Thyroid gland (tissue), 4 donors: ENCODE measurements at places on chromosomes 12 and 14.

DNA sequence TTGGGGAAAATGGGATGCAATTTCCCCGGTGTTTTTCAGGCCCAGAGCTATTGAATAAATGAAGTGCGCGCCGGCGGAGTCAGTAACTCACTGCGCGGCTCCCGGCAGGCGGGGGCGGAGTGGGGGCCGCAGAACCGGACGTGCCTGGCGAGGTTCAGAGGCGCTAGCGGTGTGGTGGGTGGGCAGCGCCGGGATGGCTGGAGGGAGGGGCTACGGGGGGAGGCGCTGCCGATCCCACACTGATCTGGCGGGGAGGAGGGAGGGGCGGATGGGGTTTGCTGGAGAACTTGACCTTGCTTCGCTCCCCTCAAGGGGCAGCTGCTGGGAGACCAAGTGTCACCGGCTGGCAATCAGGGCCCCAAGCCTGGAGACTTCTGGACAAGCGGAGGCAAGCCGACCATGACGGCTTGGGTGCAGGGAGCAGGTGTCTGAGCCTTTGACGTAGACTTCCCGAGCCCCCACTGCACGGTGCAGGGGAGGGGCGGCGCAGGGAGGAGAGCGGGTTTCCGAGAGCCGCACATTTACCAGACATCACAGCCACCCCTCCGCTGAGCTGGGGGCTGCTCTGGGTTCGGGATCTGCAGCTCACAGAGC, 174.1 kb upstream of the RTL1 start:
- DNase-seq, result peak; percentile 12

DNA sequence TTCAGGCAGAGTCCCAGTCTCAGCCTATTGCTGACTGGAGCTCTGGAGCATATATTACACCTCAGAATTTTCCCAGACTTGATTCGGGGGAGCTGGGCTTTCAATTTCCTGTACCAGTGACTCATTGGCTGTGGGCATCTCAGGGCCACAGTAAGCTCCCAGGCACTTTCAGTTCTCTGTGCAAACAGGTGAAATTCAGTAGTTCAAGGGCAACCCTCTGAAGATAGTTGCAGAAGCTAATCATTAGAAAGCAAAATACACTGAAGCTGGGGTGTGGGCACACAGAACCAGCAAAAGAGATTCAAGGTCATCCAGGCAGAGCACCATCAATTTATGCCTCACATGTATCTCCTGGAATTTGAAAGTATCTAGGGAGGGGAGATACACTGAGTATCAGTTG, 8.1 kb upstream of the NIN start:
- DNase-seq, result no peak

DNA sequence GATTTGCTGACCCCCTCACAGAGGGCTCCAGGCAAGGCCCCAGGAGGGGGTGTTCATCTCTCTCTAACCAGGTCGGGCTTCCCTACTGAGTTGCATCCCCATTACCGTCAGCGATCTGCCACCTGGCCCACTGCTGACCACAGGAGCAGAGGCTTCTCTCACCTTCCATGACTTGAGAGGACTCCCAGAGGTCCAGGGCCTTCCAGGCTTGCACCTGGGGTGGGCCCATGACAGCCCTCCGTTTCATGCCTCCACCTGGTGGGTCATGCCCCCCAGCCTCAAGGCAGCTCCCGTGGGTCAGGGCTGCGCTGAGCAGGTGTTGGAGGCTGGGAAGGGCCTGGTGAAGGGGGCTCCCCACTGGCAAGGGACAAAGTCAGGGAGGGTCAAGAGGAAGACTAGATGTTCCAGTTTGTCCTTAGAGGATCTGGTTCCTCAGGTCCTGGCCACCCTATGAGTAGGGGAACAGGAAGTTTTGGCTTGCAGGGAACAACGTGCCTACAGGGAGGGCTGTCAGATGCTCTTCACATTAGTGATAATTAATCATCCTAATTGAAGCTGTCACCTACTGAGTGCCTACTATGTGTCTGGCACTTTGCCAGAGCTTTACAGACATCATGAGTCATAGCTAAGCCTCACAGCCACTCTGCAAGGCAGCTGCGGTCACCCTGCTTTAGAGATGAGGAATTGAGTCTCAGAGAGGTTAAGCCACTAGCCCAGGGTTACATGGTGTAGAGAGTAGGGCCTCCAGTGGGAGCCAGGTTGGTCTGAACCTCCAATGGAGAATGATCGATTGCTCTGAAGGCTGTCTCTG, 13.8 kb downstream of the NFKBIA start:
- DNase-seq, result no peak

DNA sequence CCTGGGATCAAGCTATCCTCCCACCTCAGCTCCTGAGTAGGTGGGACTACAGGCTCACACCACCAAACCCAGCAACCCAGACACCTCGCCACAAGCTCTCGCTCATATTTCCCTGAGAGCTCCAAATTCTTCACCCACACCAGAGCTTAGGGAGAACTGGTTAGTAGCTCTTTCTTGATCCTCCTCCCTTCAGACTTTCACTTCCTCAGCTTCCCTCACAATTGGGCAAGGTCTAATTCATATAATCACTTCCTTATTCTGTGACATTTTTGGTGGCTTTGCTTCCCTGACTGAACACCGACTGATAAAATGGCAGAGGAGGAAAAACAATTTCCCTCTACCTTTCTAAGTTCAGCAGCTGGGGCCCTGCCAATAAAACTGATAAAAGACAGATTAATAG, 88.5 kb downstream of the GXYLT1 start:
- no peak for DNase-seq

DNA sequence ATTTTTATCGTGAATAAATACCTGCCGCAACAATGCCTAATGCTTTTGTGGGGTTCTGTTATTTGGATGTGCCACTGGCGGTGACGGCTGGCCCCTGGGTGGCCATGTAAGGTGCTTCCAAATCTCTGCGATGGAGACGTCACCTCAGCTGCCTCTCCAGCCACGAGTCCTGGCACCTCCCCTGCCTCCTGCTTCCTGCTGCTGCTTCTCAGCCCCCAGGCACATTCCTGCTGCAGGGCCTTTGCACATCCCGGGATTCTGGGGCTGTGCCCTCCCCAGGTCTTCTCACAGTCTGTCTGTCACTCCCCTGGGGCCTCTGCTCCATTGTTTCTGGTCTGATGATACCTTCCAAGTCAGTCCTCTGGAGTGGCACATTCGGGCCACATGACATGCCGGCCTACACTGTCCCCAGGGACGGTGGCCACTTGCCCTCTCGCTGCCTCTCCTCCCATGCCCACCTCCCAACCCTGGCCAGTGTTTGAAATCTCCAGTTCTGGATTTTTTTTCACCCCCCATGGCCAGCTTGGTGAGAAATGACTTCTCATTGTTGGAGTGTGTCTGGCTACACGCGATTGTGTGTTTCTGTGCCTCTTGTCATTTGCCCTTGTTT, 151.8 kb downstream of the KIF26A start:
- DNase-seq, result no peak
